NCI-H1105 (cell line): ENCODE measurements at places on chromosomes 5 and 9.

DNA sequence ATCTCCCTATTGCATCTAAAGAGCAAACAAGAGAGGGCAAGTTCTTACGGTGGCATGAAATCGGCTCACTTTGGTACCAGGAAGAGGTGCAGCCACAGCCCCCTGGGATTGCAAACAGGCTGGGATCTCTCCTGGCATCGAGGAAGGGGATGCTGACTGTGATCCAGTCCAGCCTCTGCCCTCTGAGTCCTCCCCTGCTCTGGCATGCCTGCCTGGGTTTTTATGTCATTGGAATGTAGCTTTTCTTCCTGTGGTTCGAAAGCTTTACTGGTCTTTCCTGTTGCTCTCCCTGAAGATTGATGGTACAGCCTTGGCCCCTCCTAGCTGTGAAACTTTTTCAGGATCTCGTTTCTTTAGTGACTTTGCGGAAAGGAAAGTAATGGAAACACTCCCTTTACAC lies 6.6 kb downstream of the SLC46A2 start:
- no peak for DNase-seq

- no peak for DNase-seq
Observed at GRCh38 chr9:94818178-94818541, 91.7 kb downstream of the AOPEP start.

DNA sequence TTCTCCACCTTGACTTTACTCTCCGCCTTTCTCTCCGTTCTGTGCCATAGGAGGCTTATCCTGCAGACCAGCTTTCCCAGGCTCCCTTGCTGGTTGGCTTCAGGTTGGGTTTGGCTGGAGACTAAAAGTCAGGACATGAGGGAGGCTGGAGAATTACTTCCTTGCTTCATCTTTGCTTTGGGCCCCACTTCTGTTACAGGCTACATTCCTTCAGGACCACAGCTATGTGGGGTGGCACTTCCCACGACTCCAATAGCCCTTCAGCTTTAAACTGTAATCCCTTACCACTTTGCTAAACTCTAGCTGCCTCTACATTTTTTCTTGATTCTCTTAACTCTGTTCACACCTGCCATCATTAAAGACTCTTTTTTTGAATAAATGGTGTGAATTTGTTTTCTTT lies 186.7 kb upstream of the NR4A3 start:
- no peak for DNase-seq

DNA sequence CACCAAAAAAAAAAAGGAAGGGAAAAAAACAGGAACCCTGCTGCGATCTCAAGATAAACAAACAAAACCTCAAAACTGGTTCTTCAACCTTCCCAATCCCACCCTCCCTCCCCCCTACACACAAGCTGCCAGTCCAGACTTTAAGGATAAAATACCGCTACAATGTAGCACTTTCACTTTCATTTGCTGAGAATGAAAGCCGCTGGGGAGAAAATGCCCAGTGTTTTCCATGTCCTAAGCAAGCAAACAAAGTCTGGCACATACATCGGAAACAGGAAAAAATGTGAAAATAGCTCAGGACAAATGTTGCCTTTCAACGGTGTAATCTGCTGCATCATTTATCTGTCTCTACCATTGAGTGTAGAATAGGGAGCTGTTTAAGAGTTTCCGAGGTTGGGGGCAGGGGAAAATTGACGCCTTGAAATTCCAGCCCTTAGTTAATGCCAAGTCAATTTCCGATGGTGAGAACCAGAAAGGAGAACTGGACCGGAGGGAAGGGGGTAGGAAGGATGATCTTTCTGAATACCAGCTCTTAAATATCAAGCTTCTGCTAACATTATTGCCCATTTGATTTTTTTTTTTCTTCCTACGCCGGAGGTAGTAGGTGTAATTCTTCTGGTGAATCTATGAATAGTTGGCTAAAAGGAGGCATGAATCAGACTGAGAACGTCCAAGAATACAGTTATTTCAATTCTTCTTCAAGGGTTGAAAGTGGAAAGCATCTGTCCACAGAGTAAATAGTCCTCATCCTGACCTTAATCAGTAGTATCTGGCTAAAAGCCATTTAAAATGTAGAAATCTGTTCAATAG lies 1.2 kb upstream of the ADAMTS6 start:
- peak; percentile 13 for DNase-seq

DNA sequence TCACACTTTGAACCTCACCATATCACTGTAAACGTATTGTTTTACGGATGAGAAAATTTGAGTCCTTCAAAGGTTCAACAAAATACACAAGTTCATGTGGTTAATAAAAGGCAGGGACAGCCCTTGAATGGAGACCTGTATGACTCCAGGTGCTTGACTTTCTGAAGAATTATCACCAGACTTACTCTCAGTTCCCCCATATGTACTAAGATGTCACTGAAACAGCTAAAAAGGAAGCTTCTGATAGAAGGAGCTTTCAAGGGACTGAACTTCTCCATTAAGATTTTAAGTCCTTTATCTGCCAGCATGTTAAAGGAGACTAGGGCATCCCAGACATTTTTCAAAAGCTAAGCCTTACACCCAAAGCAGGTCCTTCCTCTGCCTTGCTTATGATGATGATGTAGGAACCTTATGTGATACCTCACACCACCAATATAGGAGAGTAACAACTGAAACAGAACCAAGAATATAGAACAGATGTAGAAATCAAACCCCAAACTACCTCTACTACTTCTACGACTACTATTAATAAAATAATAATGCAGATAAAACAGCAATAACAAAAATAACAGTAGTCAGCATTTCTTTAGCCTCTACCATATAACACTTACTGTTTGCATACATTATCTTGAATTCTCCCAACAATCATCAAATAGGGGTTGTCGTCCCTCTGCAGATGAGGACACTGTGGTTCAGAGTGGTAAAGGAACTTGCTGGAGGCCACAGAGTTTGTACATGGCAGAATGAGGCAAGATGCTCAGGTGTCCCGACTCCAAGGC lies 273.9 kb downstream of the ELAVL2 start:
- DNase-seq: no peak

- DNase-seq: peak; percentile 87
Observed at GRCh38 chr5:73204332-73204731, 31.3 kb downstream of the TMEM174 start.

- DNase-seq: no peak
Observed at GRCh38 chr5:177973066-177973635, 22.9 kb downstream of the PROP1 start.

GRCh38 chr5:68460147-68460798 lies 244.7 kb downstream of the PIK3R1 start:
- no peak for DNase-seq

DNA sequence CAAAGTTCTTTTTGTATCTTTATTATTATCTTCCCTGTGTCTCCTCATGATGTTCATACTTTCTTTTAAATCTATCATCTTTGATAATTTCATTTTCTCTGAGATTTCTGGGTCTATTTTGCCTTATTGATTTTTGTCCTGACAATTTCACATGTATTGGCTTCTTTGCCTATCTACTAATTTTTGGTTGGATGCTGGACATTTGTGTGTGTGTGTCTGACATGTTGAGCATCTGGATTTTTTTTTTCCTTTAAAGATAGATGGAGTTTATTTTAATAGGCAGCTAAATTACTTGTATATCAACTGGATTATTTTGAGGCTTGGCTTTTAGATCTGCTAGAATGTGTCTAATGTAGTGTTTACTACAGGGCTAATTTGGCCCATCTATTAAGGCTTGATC lies 178.0 kb upstream of the MOCS2 start:
- no peak for DNase-seq

DNA sequence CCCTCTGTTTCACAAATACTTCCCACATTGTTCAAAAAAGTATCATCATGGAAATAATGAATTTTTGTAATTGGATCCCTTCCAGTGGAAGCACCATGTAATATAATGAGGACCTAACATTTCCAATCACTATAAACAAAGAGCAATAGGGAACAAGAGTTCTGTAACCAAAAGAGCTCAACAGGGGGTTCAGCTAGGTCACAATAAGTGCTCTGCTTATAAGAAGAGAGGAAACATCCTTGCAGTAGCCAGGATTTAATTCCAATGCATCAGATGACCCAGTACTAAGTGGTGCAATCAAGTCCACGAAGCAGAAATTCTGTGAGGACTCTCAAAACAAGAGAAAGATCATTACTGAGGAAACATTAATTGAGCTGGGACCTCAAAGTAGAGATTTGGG lies 5.9 kb downstream of the SERINC5 start:
- no peak for DNase-seq

DNA sequence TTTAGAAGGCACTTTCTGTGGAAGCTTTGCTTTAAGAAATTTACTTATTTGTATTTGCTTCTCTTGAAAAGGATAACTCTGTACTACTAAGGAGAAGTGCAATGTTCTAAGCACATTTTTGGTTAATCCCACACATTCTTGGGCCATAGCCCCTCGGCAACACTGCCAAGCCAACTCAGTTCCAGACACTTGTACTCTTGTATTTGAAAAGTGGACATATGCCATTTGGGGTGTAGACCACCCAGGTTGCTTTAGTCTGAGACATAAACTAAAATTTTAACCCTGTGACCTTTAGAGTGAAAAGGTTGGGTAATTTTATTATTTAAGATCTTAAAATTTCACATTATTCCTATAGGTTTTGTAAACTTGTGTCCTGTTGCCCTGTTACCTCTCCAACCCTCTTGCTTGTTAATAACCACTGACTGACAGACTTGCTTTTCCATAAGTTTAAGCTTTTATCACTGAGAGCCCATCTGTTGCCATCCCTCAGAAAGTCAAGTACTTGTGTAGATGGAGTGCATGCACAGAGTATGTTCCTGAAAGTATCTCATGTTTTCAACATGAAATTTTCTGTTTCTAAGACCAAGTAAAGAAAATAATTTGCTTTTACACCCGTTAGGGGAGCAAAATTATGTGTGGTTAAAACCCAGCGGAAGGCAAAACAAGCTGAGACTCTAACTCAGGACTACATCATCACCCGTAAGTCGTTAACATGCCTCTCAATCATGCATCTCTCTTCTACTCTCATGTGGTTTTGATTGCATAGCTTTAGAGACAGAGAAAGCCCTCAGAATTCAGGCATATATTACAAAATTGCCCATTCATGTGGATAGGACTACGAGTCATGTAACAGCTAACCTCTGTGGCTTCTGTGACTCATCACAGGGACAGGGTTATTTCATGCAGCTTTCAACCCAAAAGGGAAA lies 117.3 kb downstream of the GDNF start:
- DNase-seq: no peak

GRCh38 chr9:123965801-123966686 lies 36.1 kb upstream of the DENND1A start:
- DNase-seq: no peak

DNA sequence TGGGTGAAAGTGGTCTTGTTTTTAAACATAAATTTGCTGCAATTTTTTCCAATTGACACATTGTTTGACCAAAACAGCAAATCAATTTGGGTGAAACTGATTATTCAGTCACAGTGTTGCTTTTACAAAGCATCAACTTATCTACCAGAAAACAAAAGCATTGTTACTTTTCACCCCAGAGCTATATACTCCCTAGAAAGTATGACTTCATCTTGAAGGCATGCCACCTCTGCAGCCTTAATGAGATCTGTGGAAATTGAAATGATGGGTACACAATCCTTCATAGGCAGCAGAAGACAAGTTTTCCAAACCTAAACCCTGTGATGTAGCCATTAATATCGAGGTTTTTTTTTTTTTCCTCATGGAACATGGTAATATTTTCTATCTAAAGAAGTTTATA lies 615.9 kb downstream of the CHSY3 start:
- DNase-seq: no peak

- no peak for DNase-seq
Observed at GRCh38 chr9:110807956-110808598, 139.5 kb downstream of the MUSK start.

GRCh38 chr9:17824616-17825264 lies 245.9 kb downstream of the SH3GL2 start:
- no peak for DNase-seq

GRCh38 chr9:13879981-13880380 lies 434.0 kb downstream of the NFIB start:
- DNase-seq: no peak

- DNase-seq: no peak
Observed at GRCh38 chr5:79612667-79613198, 492 bp downstream of the TENT2 start.

DNA sequence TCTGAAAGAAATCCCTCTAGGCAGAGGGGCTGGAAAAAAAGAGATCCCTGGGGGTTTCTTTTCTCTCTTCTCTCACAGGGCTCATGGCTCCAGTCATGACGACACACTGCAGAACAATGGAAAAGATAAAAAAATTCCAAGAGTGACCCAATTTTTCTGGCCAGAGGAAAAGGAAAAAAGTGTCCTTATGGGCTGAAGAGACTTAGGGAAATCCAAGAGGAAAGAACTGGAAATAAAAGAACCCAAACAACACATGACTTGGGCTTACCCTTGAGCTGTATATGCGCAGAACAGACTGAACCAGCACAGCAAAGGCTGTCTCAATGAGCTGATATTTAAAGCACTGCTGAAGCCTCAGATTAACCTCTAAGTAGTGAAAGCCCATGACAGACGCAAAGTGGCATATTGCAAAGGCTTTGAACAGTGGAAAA lies 102.4 kb downstream of the SMIM23 start:
- no peak for DNase-seq
